Stimulated activated CD4-positive, alpha-beta T cell treated with anti-CD3 and anti-CD28 coated beads, Interleukin-1b, Interleukin-23, amount 100 ng/mL, for 1 hour (primary cell): ENCODE measurements at places on chromosomes 6 and 20.

DNA sequence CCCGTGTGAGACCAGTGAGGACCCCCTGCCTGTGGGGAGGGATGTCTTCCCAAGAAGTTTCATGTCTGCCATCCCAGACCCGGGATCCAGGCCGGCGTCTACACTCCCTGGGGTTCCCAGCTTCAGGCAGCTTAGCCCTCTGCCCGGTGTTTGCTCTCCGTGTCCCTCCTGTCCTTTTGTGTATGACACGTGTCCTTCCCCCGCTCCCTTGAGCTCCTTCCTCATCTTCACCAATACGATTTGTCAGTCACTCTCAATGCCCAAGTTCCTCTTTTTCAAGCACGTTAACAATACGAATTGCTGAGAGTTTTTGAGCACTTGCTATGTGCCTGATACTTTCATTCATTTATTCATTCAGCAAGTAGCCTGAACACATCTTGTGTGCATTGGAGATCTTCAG lies 115.6 kb upstream of the PTPN1 start:
- DNase-seq: no peak

GRCh38 chr6:2482773-2483172 lies 237.4 kb upstream of the GMDS start:
- DNase-seq: no peak

- no peak for DNase-seq
Observed at GRCh38 chr6:113723182-113723581, 134.0 kb upstream of the MARCKS start.

GRCh38 chr6:132354517-132355167 lies 46.6 kb downstream of the MOXD1 start:
- DNase-seq: no peak
